Suprapubic skin (tissue), 4 donors: ENCODE measurements at places on chromosomes 16 and 17. TPM values are rescaled to one million over a fixed set of nuclear protein-coding genes. Genes with fewer than 3 reads are reported as not detected.

GRCh38 chr17:45307290-45308015 is 9.4 kb downstream of the MAP3K14 start:
- DNase-seq = no peak
- peaks cover 83% of the 10 kb centered on the region for H3K4me1 ChIP-seq
- no peaks in the 10 kb centered on the region for H3K27me3 ChIP-seq
- H3K36me3 ChIP-seq = no peaks in the 10 kb centered on the region
- H3K4me3 ChIP-seq = no peak overlapping the region

DNA sequence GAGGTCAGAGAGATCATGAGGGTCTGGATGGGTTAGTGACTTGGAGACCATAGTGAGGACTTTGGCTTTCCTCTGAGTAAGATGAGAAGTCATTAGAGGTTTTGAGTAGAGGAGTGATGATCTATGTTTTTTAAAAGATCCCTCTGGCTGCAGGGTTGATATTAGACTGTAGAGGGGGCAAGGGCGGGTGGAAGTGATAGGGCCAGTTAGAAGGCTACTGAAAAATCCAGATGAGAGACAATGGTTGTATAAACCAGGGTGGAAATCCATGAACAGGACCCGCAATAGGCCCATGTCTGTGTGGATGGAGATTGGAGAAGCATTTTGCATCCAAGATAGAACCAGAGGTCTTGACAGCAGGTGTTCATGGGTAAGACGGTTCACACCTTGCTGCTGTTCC is 9.8 kb downstream of the ITGAL start:
- DNase-seq = no peak
- H3K27ac ChIP-seq = no peak overlapping the region
- no peaks in the 10 kb centered on the region for H3K36me3 ChIP-seq
- H3K27me3 ChIP-seq = no peaks in the 10 kb centered on the region
- H3K4me3 ChIP-seq = no peak overlapping the region

GRCh38 chr16:89009343-89010209 is 32.6 kb upstream of the CBFA2T3 start:
- peaks cover 63% of the 10 kb centered on the region for H3K27me3 ChIP-seq
- no peaks in the 10 kb centered on the region for H3K36me3 ChIP-seq
- no peaks in the 10 kb centered on the region for H3K4me1 ChIP-seq
- no peak for DNase-seq
- no peak overlapping the region for H3K4me3 ChIP-seq

The SECTM1 gene
- total RNA-seq = 20.3 TPM

- H3K36me3 ChIP-seq = no peaks in the 10 kb centered on the region
- no peaks in the 10 kb centered on the region for H3K4me1 ChIP-seq
Observed at GRCh38 chr17:56119936-56120335, 33.3 kb upstream of the ANKFN1 start.
